ENCODE measurements at places on chromosomes 13 and 19.

DNA sequence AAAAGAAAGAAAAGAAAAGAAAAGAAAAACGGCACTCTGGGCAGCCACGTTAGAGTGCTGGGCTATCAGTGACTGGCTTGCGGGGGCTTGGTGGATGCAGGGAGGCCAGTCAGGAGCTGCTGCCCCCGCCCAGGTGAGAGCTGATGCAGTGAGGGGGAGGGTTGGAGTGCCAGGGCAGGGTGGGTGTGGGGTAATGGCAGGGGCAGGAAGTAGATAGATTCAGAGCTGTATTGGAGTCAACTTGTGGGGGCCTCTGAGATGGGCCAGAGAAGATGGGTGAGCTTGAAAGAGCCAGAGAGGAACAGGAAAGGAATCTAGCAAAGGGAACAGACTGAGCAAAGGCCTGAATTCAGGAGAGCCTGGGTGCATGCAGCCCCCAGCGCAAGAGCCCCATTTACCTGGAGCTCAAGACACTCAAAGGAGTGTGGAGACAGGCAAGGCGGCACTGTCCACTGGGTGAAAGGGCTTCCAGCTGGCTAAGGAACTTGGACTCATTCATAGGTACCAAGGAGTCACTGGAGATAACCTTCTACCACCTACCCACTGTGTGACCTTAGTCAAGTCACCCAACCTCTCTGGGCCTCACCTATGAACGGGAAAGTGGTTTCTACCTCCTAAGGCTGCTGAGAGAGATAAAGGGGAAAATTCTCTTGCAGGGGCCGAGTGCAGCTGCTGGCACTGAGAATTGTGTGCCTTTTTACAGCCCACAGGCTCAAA is 20.2 kb downstream of the VSTM2B start:
- no peak for DNase-seq

GRCh38 chr19:6856749-6857372 is 30.5 kb upstream of the ADGRE1 start:
- no peak for DNase-seq

DNA sequence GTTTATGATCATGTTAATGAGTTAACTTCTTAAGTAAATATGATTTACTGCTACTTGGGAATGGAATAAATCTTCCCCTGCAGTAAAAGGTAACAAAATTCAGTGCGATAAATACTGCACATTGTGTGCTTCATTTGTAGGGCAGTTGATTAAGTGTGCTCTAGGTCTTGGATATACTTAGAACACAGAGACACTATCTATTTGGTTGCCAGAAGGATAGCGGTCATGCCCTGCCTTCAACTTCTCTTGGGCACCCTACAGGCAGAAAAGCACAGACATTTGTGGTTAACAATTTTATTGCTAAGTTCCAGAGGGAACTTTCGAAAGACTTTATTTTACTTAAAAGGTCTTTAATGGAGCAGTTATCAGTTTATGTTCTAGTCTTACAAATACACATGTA is 605.8 kb downstream of the PCDH9 start:
- DNase-seq = no peak

- DNase-seq = no peak
Measured at GRCh38 chr19:4371247-4372164, 28.1 kb downstream of the MPND start.

- DNase-seq = no peak
Measured at GRCh38 chr13:97338571-97338970, 95.4 kb upstream of the RAP2A start.

DNA sequence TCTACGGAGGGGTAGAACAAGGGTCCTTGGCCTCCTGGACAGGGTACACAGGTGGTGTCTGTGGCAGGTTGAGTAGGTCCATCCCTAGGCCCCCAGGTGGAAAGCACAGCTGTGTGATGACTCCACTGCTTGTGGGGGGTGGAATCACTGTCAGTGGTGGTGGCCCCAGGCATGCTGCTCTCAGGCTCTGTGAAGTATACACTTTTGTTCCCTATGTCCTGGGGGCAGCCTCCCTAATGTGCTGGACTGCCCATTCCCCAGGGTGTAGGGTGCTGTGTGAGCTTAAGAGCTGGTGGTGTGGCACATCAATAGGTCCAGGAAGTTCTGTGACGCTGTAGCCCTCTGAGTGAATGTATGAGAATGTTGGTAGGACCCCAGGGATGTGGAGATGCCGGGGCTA is 197.2 kb upstream of the SLC10A2 start:
- no peak for DNase-seq

DNA sequence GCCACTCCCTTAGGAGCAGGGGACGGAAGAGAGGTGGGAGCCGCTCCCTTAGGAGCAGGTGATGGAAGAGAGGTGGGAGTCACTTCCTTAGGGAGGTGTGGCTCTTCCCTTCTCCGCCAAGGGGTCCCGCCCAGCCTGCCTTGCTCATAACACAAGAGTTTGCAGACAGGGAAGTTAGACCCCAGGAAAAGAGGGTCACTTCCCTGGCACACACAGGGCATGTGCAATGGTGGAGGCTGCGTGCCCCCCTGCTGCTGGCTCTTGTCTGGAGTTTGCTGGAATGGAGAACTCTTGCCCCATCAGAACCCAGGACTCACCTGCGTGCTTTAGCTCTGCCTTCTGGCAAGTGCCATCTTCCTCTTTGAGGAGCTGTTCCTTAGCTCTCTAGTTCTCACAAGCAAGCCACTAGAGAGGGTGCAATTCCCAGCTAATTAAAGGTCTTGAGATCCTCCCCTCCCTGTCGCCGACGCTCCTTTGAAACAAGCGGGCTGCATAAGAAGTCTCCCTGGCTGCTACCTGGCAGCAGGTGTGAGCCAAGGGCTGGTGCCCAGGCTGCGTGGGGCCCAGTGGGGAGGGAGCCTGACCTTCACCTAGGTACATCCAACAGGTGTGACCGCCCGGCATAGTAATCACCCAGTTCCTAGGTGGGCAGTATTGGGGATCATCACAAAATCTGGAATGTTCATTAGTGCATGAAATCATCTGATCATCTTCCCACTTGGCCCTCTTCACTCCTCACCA is 281.6 kb downstream of the ZNF536 start:
- DNase-seq = no peak

DNA sequence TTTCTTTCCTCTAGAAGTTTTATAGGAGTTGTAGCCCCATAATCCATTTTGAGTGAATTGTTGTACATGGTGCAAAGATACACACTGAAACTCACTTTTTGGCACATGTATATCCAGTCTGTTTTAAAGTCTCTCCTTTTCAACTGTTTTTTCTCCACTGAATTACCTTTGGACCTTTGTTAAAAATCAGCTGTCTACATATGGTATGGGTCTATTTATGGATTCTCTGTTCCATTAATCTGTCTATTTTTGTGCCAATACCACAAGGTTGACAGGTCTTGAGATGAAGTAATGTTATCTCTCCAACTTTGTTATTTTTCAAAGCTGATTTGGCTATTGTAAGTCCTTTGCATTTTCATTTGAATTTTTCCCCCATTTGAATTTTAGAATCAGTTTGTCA is 4.7 kb downstream of the HNRNPA1L2 start:
- DNase-seq = no peak

DNA sequence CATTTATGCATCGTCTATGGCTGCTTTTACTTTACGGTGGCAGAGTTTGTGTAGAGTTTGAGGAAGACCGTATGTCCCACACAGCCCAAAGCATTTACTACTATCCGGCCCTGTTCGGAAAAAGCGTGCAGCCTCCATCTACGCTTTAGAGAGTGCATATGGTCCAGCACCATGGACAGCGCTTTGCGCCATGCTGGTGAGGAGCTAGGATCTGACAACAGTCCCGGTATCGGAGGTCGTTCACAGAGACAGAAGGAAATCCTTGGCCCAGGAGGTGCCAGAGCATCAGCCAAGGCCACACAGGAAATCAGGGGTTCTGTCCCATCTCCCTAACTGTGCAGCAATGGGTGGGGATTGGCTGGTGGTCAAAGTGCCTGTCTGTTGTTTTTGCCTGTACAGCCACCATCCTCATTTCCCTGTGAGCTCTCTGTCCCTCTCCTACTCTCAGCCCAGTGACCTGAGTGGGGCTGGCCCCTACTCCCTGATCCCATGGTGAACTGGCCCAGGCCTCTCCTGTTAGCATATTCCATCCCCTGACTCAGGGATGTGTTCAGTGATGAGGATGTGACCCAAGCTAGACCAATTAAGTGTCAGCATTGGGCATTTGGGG is 16.2 kb upstream of the PRODH2 start:
- DNase-seq = peak; percentile 67

GRCh38 chr19:17525141-17525540 is 13.7 kb downstream of the PGLS start:
- DNase-seq = no peak

DNA sequence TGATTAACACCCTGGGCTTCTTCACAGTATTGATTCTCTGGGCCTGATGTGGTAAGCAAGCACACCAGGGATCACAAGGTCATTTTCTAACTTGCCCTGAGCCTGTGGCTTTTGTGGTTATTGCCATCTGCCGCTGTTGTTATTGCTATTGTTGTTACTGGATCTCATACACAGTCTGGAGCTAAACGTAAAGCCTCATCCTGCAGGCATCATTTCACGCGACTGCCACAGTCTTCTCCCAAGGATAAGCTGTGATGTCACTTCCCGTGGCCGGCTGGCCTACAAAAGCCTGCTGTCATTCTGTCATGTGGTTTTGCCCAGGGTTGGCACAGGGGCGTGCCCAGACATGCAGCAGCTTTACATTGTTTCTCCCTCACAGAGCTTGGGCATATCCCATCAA is 154.0 kb upstream of the GPR12 start:
- no peak for DNase-seq

DNA sequence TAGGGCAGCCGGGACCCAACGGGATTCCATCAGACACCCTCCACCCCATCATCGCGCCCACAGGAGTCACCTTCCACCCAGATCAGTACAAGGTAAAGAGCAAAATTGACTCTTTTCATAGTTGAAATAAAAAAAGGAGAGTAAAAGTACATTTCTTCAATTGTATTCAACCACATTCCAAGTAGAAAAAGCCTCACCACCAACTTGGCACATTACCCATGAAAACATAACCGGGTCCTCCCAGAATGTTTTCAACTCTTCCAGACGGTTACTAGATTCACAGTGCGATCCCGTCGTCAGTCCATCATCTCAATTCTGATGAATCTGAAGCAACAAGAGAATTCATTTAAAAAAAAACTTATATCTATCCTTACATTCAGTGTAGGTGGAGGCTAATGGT is 125.2 kb downstream of the RAB20 start:
- DNase-seq = no peak

- DNase-seq = peak; percentile 8
Measured at GRCh38 chr19:33621811-33622504, at the start of gene CHST8. Gene CHST8 (plus strand): TSS chr19:33621953. CDS start chr19:33689262, 67,309 bp downstream.

DNA sequence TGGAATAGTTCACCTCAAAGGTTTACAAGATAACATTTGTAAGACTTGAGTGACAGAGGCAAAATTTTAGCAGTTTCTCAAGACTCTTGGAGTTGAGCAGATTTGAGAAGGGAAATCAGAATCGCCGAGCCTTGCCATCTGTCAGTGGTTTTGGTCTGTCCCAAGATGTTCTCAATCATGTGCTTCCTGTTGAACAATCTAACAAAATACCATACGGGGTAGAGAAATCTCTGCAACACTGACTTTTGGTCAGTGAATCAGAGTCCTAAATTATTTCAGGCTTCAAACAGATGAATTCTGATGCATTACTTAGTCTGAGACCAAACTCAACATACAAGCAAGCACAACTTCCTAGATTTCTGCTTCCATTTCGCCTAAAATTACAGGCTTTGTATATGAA is 3.8 kb downstream of the KCTD12 start:
- DNase-seq = peak; percentile 45

GRCh38 chr13:112648966-112649690 is 40.7 kb upstream of the ATP11A start:
- DNase-seq = no peak

GRCh38 chr13:77896977-77897376 is 21.7 kb downstream of the EDNRB start:
- no peak for DNase-seq

DNA sequence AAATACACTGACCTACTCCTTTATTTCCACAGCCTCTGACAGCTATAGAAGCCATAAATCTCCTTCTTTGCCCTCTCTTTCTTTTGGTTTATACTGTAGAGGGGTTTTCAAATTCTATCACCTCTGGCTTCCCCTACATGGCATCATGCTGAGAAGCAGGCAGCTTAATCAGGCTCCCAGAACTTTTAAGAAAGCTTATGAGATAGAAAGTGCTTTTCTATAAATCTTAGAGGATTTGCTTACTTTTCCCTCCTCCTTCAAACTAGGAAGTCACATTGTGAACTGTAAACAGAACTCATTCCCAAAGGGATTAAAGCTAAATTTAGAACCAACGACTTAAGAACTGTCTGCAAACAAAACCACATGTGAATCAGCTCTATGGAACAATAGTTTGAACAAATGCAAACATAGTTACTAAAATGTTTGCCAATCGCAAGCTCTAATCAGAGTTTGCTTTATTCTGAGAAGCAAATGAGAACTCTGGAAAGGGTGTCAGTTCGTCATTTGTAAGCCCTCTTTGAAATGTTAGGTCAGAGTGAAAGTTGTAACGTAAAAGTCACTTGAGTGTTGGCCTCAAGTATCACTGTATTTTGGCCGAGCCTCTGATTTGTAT is 344.1 kb downstream of the RFC3 start:
- DNase-seq = peak; percentile 94

- DNase-seq = no peak
Measured at GRCh38 chr13:99173606-99174005, 27.0 kb upstream of the UBAC2 start.

- no peak for DNase-seq
Measured at GRCh38 chr19:48636859-48637448, at the start of gene DBP. Gene DBP (minus strand): TSS chr19:48637379. CDS start chr19:48636994, 385 bp downstream.

DNA sequence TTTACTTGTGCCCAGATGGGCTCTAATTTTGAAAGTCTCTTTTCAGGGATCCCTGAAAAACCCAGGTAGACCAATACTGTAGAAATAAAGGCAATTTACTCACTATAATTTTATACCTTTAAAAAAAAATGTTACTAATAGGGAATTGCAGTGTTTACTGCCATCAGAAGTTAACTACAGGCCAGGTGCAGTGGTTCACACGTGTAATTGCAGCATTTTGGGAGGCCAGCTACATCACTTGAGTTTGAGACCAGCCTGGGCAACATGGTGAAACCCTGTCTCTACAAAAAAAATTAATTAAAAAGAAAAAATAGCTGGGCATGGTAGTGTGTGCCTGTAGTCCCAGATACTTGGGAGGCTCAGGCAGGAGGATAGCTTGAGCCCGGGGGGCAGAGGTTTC is 10.2 kb downstream of the USP12 start:
- DNase-seq = no peak

DNA sequence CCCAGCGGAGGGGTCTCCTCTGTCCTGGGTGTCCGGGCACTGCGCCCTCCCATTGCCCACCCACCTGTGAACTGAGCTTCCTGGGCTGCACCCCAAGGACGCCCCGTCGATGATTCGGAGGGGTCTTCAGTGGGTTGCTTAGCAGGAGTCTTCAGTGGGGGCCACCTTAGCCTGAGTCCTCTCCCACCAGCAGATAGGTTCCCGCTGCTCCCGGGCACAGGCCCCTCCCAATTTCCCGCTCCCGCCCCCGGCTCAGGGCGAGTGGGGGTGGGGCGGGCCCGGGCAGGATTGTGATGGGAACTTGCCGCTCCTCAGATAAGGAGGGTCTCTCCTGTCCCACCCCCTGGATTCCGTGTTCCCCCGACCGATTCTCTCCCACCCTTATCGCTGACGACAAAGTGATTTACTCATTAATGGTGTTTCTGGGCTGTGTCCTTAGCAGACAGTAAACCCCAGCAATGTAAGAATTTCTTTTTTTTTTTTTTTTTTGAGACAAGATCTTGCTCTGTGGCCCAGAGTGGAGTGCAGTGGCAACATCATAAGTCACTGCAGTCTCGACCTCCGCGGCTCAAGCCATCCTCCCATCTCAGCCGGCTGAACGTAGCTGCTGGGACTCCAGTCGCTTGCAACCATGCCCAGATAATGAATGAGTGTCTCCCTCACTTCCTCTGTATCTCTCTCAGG is 655 bp upstream of the S1PR5 start:
- peak; percentile 46 for DNase-seq

- DNase-seq = no peak
Measured at GRCh38 chr19:19600793-19601330, 17.6 kb downstream of the PBX4 start.
